ENCODE measurements at places on chromosomes 3 and 15. TPM values are rescaled to one million over a fixed set of nuclear protein-coding genes. Genes with fewer than 3 reads are reported as not detected.

DNA sequence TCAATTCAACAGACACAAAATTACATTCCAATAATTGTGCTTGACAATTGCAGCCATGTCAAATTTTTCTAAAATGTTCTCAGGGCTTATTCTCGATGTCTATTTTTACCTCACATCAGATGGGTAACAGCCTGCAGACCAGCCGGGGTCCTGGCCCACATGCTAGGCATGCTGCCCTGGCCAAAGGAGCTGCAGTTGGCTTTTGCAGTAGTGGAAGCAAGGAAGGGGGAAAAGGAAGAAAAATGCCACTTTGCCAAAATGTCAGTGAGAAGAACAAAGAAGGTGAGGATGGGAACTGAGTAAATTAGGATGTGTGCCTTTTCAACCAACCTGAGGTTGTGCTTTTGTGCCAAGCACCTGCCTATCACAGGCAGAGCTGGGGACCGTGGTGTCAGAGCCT lies 161.0 kb downstream of the FOXB1 start:
- no peak overlapping the region for H3K4me3 ChIP-seq
- no peaks in the 10 kb centered on the region for H3K36me3 ChIP-seq
- no peak for DNase-seq
- no peaks in the 10 kb centered on the region for H3K4me1 ChIP-seq
- peaks cover 4% of the 10 kb centered on the region for H3K27me3 ChIP-seq

- 0 out of 2 replicates have a peak, but pooled peaks cover 5% of the 10 kb centered on the region for H3K36me3 ChIP-seq
- no peak for DNase-seq
- no peak overlapping the region for H3K4me3 ChIP-seq
- no peaks in the 10 kb centered on the region for H3K4me1 ChIP-seq
These were observed 80.5 kb downstream of the CRTC3 start for GRCh38 chr15:90610190-90610589.

DNA sequence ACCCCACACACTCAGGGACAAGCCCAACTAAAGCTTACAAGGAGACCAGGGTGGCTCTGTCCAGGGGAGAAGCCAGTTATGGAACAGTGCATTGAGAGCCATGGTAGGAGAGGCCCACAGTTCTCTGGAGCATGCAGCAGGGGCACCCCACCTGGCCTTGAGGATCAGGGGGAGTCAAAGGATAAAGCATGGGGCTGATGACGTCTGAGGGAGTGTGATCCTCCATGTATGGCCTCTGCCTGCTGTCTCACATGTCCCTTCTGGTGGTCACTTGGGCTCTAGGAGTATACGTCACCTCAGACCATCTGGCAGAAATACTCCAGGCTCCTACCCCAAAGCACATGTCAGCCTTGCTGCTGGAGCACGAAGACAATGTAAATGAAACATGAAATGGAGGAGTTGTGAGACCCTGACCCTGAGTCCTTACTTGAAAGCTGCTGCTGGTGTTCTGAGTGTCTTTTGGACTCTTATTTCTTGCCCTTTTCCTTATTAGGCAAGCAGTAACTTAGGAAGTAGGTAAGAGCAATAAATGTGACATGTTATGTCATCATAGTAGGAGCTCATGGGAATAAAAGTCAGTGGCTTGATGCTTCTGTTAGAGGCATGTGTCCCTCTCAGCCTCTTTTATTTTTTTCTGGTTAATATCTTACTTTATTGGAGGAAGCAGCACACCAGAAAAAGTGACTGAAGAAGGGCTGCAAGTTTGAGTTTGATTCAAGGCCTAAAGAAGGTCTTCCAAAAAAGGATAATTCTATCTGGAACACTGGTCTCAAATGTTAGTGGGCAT lies 15.5 kb downstream of the SRPRB start:
- H3K4me1 ChIP-seq: 0 out of 2 replicates have a peak, but pooled peaks cover 3% of the 10 kb centered on the region
- no peak overlapping the region for H3K4me3 ChIP-seq
- H3K27me3 ChIP-seq: no peaks in the 10 kb centered on the region
- no peak for DNase-seq

DNA sequence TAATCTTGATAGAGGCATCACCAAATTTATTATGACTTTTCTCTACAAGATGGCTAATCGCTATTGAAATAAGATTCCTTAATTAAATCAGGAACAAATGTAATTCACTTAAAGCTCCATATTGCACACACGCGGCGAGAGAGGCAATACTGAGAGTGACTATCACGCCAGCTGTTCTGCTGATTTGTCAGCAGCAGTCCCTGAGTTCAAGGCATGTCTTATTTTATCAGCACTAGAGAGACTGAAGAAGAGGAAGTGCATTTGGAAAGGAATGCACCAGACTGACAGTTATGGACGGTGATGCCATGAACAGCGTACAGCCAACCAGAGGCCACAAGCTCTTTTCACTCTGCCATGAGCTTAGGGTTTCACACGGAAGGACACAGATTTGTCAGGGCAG lies 83.6 kb upstream of the SLCO3A1 start:
- H3K27me3 ChIP-seq: no peaks in the 10 kb centered on the region
- no peaks in the 10 kb centered on the region for H3K4me1 ChIP-seq
- H3K4me3 ChIP-seq: no peak overlapping the region
- H3K27ac ChIP-seq: no peak overlapping the region
- DNase-seq: no peak

GRCh38 chr15:78969687-78970349 lies 25.0 kb upstream of the CTSH start:
- H3K27ac ChIP-seq: no peak overlapping the region
- no peaks in the 10 kb centered on the region for H3K36me3 ChIP-seq
- no peaks in the 10 kb centered on the region for H3K27me3 ChIP-seq
- H3K4me3 ChIP-seq: no peak overlapping the region

DNA sequence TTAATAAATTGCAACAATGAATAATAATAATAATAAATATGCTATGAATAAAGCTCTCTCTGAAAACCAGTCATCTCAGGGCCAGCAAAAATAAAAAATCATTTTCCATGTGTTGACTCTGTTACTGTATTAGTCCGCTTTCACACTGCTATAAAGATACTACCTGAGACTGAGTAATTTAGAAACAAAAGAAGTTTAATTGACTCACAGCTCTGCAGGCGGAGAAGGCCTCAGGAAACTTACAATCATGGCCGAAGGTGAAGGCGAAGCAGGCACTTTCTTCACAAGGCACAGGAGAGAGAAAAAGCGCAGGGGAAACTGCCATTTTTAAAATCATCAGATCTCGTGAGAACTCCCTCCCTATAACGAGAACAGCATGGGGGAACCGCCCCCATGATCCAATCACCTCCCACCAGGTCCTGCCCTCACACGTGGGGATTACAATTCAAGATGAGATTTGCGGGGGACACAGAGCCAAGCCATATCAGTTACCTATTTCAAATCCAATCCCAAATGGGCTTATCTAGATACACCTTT lies 224.1 kb downstream of the IGSF11 start:
- DNase-seq: no peak
- H3K27ac ChIP-seq: no peak overlapping the region
- no peaks in the 10 kb centered on the region for H3K4me1 ChIP-seq
- no peak overlapping the region for H3K4me3 ChIP-seq

- no peaks in the 10 kb centered on the region for H3K4me1 ChIP-seq
- peaks cover 4% of the 10 kb centered on the region for H3K36me3 ChIP-seq
- H3K27me3 ChIP-seq: no peaks in the 10 kb centered on the region
- H3K4me3 ChIP-seq: no peak overlapping the region
- no peak for DNase-seq
These were observed 44.4 kb downstream of the PTH1R start for GRCh38 chr3:46921871-46922271.

The HDC gene
- not detected for total RNA-seq

DNA sequence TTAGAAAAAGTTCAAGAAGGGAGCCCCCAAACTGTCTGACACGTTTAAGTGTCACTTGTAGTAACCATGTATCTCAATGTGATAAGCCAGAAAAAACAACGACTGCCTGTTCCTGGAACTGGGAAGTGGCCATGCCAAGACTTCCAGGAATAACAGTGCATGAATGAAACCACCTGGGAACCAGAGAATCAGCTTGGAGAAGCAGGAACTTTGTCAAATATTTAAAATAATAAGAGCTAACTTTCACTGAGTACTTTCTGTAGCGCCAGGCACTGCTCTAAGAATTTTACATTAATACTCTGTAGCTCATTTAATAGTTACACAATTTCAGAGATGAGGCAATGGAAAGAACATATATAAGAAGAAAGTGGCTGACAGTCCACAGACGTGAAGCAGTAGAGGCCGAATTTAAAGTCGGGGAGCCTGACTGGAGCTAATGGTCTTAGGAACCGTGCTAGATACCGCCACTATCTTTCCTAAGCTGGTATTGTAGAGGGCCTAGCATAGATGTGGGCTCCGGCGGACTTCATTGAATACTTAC lies 876 bp downstream of the PLSCR1 start:
- H3K4me3 ChIP-seq: peak overlapping the region; percentile 83
- peak overlapping the region; percentile 93 for H3K27ac ChIP-seq
- H3K36me3 ChIP-seq: no peaks in the 10 kb centered on the region

The SPATA16 gene
- total RNA-seq: not detected

DNA sequence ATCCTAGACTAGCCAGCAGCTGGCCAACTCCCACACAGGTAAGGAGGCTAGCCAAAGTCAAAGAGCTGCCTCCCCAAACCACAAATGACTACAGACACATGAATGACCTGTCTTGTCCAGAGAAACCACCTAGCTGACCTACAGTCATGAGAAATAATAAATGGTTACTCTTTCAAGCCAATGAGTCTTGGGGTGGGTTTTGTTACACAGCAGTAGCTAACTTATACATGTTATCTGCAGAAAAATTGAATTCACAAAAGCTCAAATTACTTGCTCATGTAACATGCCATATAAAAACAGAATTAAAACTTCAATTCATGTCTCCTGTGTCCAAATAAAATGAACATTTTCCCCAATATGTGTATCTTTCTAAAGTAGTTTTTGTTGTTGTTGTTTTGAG lies 307.4 kb upstream of the NR2F2 start:
- H3K27me3 ChIP-seq: no peaks in the 10 kb centered on the region
- DNase-seq: no peak
- H3K36me3 ChIP-seq: no peaks in the 10 kb centered on the region

DNA sequence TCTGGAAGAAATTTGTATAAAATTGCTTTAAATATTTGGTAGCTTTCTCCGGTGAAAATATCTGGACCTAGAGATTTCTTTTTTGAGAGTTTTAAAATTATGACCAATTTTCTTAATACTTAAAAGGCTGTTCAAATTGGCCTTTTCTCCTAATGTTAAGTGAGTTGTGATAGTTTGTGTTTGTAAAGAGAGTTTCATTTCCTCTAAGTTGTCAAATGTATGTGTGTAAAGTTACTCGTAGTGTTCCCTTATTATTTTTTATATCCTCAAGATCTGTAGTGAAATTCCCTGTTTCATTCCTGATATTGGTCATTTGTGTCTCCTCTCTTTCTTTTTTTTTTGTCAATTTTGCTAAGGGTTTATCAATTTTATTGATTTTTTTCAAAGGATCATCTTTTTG lies 92.6 kb upstream of the CTNNB1 start:
- H3K36me3 ChIP-seq: no peaks in the 10 kb centered on the region
- DNase-seq: no peak
- no peaks in the 10 kb centered on the region for H3K4me1 ChIP-seq
- H3K27me3 ChIP-seq: no peaks in the 10 kb centered on the region
- H3K27ac ChIP-seq: no peak overlapping the region

- no peak overlapping the region for H3K27ac ChIP-seq
- no peaks in the 10 kb centered on the region for H3K36me3 ChIP-seq
- no peak overlapping the region for H3K4me3 ChIP-seq
- no peak for DNase-seq
- no peaks in the 10 kb centered on the region for H3K27me3 ChIP-seq
These were observed 311.9 kb downstream of the EDEM1 start for GRCh38 chr3:5499404-5499803.

The SCG5 gene
- total RNA-seq: 0.67 TPM

GRCh38 chr3:13493867-13494441 lies 13.8 kb downstream of the HDAC11 start:
- no peaks in the 10 kb centered on the region for H3K36me3 ChIP-seq
- no peaks in the 10 kb centered on the region for H3K27me3 ChIP-seq
- H3K27ac ChIP-seq: no peak overlapping the region
- no peak for DNase-seq
- H3K4me3 ChIP-seq: no peak overlapping the region
- H3K4me1 ChIP-seq: peaks cover 2% of the 10 kb centered on the region

The GUCA1C gene
- total RNA-seq: not detected

GRCh38 chr15:45130291-45131000 lies 652 bp downstream of the DUOX1 start:
- H3K4me3 ChIP-seq: no peak overlapping the region
- H3K4me1 ChIP-seq: no peaks in the 10 kb centered on the region
- peaks cover 8% of the 10 kb centered on the region for H3K27me3 ChIP-seq
- DNase-seq: no peak
- H3K27ac ChIP-seq: no peak overlapping the region

GRCh38 chr3:176850498-176850897 lies 346.8 kb downstream of the TBL1XR1 start:
- no peak for DNase-seq
- H3K36me3 ChIP-seq: no peaks in the 10 kb centered on the region
- H3K27ac ChIP-seq: no peak overlapping the region
- no peaks in the 10 kb centered on the region for H3K4me1 ChIP-seq

GRCh38 chr3:156522673-156523072 lies 32.2 kb downstream of the SSR3 start:
- no peak overlapping the region for H3K27ac ChIP-seq
- H3K36me3 ChIP-seq: no peaks in the 10 kb centered on the region
- no peak for DNase-seq
- H3K4me1 ChIP-seq: no peaks in the 10 kb centered on the region
- H3K4me3 ChIP-seq: no peak overlapping the region

DNA sequence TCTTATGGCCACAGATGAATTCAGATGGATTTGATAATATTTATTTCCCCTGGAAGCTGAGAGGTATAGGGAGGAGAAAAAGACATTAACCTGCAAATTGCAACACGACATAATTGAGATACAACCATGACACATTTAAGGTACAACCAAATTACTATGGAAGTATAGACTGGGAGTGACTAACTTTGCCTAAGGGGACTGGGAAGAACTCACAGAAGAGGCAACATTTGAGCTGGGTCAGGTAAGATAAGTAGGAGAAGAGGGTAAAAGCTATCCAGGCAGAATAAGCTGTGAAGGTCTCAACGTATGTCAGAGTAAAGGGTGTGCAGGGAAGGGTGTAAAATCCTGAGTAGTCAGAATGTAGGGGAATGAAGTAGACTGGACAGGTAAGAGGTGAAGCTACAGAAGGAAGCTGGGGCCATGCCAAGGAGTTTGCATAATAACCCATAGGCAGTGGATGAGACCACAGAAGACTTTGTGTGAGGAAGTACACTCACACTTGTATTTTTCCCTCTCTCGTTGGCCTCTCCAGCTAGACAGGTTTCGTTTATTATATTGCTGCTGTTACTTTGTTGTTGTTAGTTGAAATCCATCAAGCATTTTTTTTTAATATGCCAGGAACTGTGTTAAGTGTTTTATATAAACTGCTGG lies 28.0 kb upstream of the PTX3 start:
- no peaks in the 10 kb centered on the region for H3K27me3 ChIP-seq
- no peak overlapping the region for H3K4me3 ChIP-seq
- H3K4me1 ChIP-seq: no peaks in the 10 kb centered on the region
- no peak overlapping the region for H3K27ac ChIP-seq
- DNase-seq: no peak

The PLCL2 gene
- total RNA-seq: 3.0 TPM

- no peaks in the 10 kb centered on the region for H3K36me3 ChIP-seq
- H3K27ac ChIP-seq: peak overlapping the region; percentile 48
- DNase-seq: no peak
These were observed 63.2 kb downstream of the PXYLP1 start for GRCh38 chr3:141294848-141295247.

- H3K27me3 ChIP-seq: no peaks in the 10 kb centered on the region
- no peak for DNase-seq
- no peaks in the 10 kb centered on the region for H3K36me3 ChIP-seq
- no peak overlapping the region for H3K4me3 ChIP-seq
These were observed 32.0 kb downstream of the AADACL2 start for GRCh38 chr3:151765685-151766084.

The ZIC1 gene
- 0.36 TPM for total RNA-seq

The GOLGA6A gene
- total RNA-seq: 0.05 TPM
